DMS 273 treated with DMSO at 0.1 percent for 48 hours (cell line): ENCODE measurements at places on chromosomes 4 and X.

DNA sequence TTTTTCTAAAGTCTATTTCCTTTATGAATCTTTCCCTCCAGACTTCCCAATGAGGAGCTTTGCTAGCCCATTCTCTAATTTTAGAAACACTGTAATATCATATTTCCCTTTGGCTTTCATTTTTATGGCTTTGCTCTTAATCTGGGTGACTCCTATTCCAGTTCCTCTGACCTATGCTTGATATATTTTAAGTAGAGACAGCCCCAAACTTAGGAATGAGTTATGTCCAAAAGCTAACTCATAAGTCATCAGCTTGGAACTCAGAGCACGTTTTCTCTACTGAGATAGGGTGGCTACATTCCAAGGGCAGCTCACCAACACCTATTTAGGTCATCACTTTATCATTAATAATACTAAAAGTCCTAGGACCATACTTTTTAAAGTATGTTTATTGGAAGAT lies 77.8 kb downstream of the OR13H1 start:
- DNase-seq = no peak

DNA sequence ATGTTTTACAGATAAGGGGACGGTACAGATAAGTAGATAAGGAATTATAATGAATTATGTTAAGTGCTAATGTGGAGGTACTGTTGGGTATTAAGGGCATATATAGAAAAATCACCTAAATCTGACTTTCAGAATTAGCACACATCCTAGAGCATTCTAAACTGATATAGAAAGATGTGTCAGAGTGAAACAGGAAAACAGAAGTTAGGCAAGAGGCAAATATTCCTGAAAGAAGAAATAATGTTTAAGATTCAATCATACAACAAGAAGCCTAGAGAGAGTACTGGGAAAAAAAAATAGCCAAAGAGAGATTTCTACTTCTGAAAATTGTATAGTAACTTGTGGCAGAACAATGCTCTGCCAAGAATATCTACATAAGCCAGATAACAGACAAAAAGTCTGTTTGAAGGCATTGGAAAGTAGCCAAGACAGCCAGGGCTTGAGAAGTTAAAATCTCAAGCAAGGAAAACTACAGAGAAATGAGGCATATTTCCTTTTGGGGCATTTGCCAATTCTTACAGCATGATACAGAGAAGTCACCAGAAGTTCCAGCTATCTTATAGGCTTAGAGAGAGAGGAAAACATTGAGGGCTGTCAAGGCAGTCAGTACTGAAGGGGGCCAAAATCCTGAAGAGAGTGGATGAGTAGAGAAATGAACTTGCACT lies 646.0 kb downstream of the RPA4 start:
- no peak for DNase-seq

GRCh38 chrX:99602107-99602506 lies 808.0 kb downstream of the PCDH19 start:
- no peak for DNase-seq

DNA sequence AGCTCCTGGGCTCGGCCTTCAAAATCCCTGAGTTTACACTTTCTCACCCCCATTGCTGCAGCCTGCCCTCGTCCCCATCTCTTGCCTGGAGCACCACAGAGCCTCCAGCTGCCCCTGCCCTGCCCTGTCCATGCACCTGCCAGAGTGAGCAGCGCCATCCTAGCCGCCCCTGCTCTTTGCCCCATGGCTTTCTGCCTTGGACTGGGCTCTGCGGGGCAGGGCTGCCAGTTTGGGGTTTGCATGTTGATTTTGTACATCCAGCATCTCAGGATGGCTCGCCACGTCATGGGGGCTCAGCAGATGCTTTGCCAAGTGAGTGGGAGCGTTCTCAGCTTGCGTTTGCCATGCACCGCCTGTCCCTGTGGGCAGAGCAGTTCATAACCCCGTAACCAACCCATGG lies 67.1 kb upstream of the HGFAC start:
- DNase-seq = no peak

GRCh38 chr4:94523617-94524016 lies 71.9 kb downstream of the PDLIM5 start:
- DNase-seq = no peak

DNA sequence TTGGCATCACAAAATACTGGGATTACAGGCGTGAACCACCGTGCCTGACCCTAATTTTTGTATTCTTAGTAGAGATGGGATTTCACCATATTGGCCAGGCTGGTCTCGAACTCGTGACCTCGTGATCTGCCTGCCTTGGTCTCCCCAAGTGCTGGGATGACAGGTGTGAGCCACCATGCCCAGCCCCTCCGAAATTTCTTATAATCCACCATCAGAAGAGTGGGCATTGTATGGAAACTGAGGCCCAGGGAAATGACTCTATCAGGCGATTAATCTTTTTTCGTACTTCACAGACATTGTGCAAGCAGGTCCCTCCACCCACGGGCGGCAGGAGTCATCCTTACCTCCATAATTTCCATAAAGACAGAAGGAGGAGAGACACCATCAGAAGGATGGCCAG lies 16.0 kb downstream of the CRLF2 start:
- DNase-seq = no peak

- no peak for DNase-seq
These were observed 10.8 kb downstream of the ZFP42 start for GRCh38 chr4:188006285-188006848.

DNA sequence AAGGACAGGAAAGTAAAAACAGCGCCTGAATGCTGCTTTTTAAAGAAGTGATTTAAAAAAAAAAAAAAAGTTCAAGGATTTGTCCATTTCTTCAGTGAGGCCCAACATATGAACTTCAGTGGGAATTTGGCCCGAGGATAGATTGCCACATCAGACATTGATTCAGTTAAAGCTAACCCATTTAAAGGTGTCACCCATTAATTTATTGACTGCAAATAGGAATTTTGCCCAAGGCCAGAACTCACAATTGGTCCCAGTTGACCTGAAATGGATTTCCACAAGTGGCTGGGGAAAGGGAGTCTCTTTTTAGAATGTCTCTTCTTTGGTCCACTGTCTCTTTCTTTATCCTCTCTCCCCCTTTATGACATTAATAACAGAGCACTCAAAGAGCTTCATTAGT lies 86.5 kb upstream of the RPL34 start:
- DNase-seq = no peak

DNA sequence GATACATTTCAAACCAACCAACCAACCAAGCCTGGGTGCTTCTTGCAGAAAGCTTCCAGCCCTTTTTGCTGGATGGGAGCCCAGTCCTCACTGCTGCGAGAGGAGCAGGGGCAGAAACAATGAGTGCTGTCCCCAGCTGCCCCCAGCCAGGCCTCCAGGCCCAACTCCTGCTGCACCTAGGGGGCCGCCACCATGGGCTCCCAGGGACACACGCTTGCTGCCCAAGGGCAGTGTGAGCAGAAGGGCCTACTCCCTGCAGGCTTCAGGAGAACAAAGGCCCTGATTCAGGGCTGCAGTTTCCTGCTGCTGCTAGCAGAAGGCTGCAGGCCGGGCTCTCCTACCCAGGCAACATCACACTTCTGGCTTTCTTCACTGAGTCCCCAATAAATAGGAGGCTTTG lies 37.7 kb upstream of the ENPP6 start:
- no peak for DNase-seq

GRCh38 chr4:52288212-52288855 lies 237.2 kb downstream of the SPATA18 start:
- DNase-seq = no peak

DNA sequence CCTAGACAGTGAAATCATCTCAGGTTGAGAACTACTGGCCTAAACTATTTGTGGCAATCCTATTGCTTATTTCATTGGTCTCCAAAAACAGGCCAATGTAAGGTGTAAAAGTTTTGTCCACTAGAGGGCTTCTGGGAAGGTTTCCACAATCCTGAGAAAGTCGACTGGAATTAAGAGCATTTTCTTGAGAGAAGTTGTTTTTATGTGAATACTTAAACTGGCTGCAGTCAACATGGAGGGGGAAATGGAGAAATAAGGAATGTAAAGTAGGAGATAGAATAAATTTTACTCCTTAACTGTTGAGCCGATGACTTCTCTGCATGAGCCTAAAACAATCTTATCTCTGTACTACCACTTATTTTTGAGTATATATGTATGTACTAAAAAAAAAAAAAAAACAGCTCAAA lies 11.0 kb upstream of the EIF4E start:
- DNase-seq = no peak

DNA sequence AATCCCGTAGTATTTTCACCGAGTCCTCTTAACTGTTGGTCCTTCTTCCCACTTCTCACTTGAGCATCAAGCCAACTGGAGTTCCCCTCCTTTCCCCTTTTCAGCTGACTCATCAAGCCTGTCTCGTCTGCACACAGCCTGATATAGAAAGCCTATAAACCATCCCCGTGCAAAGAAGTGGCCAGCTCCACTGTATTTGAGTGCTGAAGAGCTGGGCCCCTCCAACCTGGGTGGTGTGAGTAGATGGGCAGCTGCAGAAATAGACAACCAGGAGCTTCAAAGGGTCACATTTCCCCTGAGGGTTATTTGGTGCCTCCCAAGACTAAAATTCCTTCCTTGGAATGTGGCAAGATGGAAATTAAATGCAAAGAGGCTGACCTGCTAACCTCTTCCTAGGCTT lies 199.7 kb downstream of the HS6ST2 start:
- DNase-seq = no peak

GRCh38 chr4:105208561-105208960 lies 61.9 kb downstream of the TET2 start:
- no peak for DNase-seq

- DNase-seq = no peak
These were observed 16.3 kb upstream of the PDK3 start for GRCh38 chrX:24448762-24449250.
